ENCODE measurements at places on chromosomes 3 and 15.

DNA sequence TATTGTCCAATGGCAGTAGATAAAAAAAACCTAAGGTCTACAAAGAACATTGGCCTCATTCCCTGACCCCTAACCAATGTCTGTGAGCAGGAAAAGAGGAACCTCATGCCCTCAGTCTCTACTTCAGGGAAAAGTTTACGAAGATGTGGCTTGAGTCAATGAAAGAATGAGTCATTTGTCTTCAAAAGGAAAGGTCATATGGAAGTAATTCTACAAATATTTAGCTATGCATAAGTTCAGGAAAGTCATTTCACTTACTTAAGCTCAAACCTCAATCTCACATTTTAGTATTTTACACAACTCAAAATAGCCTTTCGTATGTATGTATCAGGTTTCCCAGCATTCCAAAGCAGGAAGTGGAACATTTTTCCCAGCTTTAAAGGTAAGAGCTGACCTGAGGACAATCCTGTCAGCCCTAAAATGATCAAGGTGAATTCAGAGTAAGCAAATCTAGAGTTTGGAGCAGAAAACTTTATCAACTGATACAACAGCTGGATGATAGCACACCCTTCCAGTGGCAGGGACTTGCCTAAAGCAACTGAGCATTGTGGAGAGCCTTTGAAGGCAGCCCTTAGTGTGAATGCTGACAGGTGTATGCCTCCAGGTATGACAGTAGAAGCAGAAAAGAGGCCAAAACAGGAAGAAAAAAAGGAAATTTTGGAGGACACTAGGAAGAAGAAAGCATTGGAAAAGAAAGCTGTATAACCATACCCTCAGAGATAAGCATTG is 53.9 kb upstream of the ACKR4 start:
- no peak for DNase-seq

- no peak for DNase-seq
These were observed 6.8 kb upstream of the ADAMTS17 start for GRCh38 chr15:100348578-100348977.

DNA sequence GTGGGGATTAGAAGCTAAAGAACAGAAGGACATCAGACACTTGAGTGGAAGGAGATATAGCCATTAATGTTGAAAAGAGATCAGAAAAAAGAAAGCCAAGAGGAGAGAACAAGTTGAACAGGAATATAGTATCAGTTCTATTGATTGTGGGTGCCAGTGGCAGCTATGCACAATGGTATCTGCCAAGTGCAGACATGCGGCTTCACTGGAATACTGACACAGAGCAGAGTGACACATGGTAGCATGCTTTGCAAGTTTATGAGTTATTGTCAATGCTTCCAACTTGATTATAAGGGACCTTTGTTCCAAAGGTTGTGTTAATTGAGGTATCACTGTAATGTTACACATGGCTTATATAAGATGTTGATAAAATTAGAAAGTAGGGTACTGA is 42.0 kb upstream of the TP63 start:
- no peak for DNase-seq

GRCh38 chr3:18988614-18989229 is 159.6 kb upstream of the KCNH8 start:
- DNase-seq, result no peak

- no peak for DNase-seq
These were observed 276.7 kb downstream of the CHL1 start for GRCh38 chr3:473033-473800.

GRCh38 chr15:69701198-69701597 is 248.6 kb downstream of the RPLP1 start:
- DNase-seq, result no peak

DNA sequence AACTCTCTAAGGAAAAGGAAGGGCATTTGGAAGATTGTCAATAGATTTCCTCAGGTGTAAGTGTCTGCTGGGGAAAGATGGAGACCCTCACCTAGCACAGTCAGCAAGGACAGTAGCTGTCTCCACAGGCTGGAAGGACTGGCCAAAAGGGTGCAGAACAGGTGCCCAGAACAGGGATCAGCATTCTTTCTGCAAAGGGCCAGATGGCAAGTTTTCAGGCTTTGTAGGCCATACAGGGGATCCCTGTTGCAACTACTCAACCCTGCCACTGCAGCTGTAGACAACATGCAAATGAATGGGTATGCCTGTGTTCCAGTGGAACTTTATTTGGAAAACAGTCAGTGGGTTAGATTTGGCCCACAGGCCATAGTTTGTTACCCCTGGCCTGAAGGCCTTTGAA is 8.1 kb downstream of the AGBL1 start:
- no peak for DNase-seq

- no peak for DNase-seq
These were observed 324.9 kb upstream of the COL8A1 start for GRCh38 chr3:99313485-99313884.

DNA sequence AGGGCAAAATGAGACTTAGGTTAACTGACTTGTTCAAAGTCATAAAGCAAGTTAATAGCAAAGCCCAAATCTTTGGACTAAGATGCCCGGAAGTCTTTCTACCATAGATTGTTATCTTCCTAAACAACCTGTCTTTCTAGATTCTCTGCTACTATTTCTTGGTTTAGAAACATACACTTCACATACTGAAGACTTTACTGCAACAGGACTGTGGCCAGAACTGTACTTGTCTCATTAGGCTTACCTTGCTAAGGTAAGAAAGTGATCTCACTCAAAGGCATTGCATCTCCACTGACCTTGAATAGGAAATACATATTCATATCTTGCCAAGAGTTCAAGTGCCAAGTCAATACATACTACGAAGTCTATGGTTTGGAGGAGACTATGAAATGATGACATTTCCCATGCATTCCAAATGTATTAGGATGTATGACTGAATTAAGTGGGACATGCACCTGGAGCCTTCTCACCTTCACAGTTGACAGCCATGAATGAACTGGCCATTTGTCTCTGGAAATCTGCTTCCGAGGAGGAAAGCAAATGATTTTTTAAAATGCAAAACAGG is 5.0 kb downstream of the ZDHHC3 start:
- DNase-seq, result no peak

- DNase-seq, result no peak
These were observed 528.9 kb downstream of the IGSF11 start for GRCh38 chr3:118505784-118506183.

GRCh38 chr3:23740517-23740965 is 65.2 kb upstream of the UBE2E1 start:
- no peak for DNase-seq

DNA sequence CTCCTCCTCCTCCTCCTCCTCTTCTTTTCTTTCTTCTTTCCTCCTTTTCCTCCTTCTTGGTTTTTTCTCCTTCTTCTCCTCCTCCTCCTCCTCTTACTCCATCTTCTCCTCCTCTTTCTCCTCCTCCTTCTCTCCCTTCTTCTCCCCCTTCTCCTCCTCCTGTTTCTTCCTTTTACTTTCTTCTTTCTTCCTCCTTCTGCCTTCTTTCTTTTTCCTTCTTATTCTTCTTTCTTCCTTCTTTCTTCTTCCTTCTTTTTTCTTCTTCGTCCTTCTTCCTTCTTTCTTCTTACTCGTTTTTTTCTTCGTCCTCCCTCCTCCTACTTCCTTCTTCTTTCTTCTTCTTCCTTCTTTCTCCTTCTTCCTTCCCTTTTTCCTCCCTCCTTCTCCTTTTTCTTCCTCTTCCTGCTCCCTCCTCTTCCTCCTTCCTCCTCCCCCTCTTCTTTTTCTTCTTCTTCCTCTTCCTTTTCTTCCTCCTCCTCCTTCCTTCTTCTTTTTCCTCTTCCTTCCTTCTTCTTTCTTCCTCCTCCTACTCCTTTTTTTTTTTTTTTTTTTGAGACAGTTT is 92.1 kb downstream of the SLMAP start:
- DNase-seq, result no peak

DNA sequence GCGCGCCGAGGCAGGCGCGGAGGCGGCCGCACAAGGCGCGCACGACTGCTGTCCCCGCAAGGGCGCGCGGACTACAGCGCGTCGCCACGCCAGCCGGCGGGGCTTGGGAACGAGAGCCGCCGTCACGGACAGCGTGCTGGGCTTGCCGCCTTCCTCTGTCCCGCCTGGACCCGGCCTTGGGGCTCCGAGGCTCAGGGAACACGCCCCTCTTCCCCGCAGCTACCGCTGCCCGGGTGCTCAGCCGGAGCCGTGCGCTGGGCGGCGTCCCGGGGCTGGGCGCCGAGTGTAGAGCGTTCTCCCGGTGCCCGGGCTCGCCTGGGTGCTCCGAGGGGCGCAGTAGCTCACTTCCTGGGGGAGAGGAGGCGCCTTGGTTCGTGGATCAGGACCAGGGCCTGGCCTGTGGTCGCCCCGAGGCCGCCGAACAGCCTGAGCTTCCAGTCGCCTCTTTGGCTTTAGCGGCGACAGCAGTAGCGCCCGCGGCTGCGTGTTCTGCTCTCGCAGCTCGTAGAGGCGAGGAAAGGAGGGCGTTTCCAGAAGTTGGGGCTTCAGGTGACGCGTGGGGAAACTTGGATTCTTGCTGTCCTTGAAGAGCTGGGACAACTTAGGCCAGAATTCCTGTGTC is 226.7 kb upstream of the C2CD4B start:
- DNase-seq, result peak; percentile 39

GRCh38 chr3:29141197-29141917 is 139.5 kb upstream of the RBMS3 start:
- DNase-seq, result no peak

DNA sequence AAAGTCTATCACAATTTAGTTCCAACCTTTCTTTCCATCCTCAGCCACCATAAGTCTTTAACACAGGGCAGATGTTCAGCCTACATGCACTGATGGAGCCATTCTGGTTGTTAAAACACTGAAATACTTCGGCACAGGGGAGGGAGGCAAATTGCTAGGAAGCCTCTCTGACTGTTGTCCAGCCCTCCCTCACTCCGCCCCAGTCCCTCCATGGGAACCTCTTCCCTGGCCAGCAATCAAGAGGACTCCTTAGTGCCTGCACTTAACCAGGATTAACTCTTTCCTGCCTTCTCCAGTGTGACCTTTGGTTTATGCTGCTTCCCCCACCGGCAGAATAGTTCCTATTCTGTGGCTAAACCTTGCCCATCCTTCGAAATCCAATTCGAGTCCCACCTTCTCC is 47.0 kb upstream of the USP3 start:
- no peak for DNase-seq

GRCh38 chr15:80485370-80486164 is 81.4 kb downstream of the ARNT2 start:
- DNase-seq, result no peak

GRCh38 chr3:12977117-12977808 is 96.0 kb downstream of the IQSEC1 start:
- no peak for DNase-seq

GRCh38 chr3:30232142-30232541 is 374.3 kb upstream of the TGFBR2 start:
- no peak for DNase-seq

DNA sequence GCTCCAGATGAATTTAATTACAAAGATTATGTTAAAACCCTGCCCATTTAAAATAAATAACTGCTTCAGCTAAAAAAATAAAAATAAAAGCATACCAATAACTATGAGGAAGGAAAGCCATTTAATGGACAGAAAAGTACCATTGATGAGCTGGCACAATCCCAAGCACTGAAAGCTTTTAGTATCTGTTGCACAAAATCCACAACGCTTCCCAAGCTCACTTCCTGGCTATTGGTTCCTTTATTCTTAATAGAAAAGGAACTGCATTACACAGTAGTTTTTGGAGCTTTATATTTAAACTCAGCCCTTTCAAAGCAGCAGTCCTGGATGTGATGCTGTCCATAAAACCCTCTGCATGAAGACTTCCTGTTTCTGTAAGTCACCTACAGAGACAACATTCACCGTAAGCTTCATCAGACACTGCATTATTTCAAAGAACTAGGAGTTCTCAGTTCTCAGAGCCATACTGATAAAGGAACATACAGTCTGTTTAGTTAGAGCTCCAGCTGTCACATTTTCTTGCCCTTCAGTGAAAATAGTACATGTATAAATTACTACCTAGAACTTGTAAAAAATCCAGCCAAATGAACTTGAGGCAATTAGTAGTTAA is 81.5 kb downstream of the CSNK1G1 start:
- no peak for DNase-seq
